ENCODE measurements at places on chromosomes 7 and 10. TPM values are rescaled to one million over a fixed set of nuclear protein-coding genes. Genes with fewer than 3 reads are reported as not detected.

OTUD1 gene
- 27.1 TPM for total RNA-seq

ELN gene
- total RNA-seq: 44.8 TPM

EFCAB10 gene
- total RNA-seq: 0.91 TPM

GPR141 gene
- 3.3 TPM for total RNA-seq

VWDE gene
- 1.5 TPM for total RNA-seq

ITIH5 gene
- 13.1 TPM for total RNA-seq

CUL1 gene
- total RNA-seq: 37.6 TPM

UBN2 gene
- total RNA-seq: 22.2 TPM

A1CF gene
- total RNA-seq: 3.7 TPM

- H3K36me3 ChIP-seq: no peaks in the 10 kb centered on the region
- H3K4me3 ChIP-seq: peak overlapping the region; percentile 62
- no peak overlapping the region for H3K27ac ChIP-seq
- peaks cover 13% of the 10 kb centered on the region for H3K4me1 ChIP-seq
Observed at GRCh38 chr10:22335173-22335933, 9.9 kb upstream of the SPAG6 start.

DNA sequence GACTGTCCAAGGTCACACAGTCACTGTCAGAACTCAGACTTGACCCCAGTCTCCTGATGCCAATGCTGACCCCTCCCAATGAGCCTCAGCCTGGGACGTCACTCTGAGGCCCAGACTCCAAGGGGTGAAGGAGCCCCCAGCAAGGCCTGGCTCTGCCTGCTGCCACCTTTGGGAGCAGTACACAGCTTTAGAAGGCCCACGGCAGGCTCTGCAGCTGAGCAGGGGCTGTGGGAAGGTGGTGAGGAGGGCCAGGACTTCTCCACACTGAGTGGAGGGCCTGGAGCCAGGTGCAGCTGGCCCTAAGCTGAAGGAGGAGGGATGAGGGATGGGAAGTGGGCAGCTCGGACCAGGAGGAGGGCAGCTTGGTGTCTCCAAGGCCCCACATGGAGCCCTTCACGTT, 23.9 kb upstream of the ZMIZ1 start:
- no peaks in the 10 kb centered on the region for H3K27me3 ChIP-seq
- no peak for DNase-seq
- H3K27ac ChIP-seq: no peak overlapping the region
- no peak overlapping the region for H3K4me3 ChIP-seq
- no peaks in the 10 kb centered on the region for H3K4me1 ChIP-seq
- H3K36me3 ChIP-seq: no peaks in the 10 kb centered on the region

GRCh38 chr7:19369182-19369581, 224.0 kb upstream of the FERD3L start:
- no peak overlapping the region for H3K4me3 ChIP-seq
- no peaks in the 10 kb centered on the region for H3K27me3 ChIP-seq
- H3K4me1 ChIP-seq: no peaks in the 10 kb centered on the region
- no peaks in the 10 kb centered on the region for H3K36me3 ChIP-seq
- H3K27ac ChIP-seq: no peak overlapping the region
- no peak for DNase-seq

DNA sequence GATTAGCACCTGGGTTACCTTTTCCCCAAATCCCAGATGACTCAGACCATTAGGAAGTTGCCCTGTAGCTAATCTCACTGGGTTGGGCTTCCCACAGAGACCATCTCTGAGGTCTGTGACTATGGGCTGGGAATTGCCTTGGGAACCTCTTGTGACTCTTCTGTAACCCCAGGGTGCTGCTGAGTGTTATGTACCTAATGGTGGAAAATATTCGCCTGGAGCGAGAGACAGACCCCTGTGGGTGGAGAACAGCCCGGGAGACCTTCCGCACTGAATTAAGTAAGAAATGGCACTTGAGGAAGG, 20.0 kb downstream of the STRIP2 start:
- DNase-seq: no peak
- no peaks in the 10 kb centered on the region for H3K4me1 ChIP-seq
- no peaks in the 10 kb centered on the region for H3K36me3 ChIP-seq
- no peak overlapping the region for H3K4me3 ChIP-seq
- H3K27me3 ChIP-seq: no peaks in the 10 kb centered on the region

DNA sequence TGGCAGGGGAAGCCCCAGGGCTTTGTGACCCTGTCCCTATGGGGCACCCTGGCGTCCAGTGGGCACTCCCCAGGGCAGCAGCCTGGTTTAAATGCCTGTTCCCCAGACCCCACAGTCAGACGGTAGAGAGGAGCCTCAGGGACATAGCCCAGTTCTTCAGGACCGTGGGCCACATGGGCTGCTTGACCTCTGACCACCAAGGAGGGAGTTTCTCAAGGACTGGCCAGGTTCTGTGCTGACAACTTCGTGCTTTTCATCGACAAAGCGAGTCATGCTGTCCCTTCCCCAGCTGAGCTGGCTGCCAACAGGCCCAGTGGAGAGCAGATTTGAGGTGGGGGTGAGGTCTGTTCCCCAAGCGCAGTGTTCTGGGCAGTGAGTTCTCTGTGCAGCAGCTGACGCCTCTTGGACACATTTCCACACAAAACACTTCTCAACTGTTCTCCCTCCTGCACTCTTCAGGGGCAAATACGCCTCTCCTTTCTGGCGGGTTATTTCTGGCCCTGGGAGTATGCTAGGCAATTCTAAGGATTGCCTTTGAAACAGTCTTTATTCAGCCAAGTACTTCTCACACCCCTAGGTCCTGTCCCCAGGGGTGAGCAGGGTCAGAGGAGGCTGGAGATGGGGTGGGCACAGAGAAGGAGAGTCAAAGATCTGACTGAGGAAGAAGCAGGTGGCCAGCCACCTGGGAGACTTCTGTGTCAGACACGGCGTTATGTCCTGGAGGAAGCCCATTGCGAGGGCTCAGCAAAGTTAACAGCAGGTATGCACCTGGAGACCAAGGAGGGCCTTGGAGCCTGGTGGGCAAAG, 57.3 kb upstream of the CAMK2B start:
- no peaks in the 10 kb centered on the region for H3K4me1 ChIP-seq
- no peak overlapping the region for H3K4me3 ChIP-seq
- no peak overlapping the region for H3K27ac ChIP-seq
- H3K27me3 ChIP-seq: no peaks in the 10 kb centered on the region
- H3K36me3 ChIP-seq: peaks cover under 1% of the 10 kb centered on the region

- no peaks in the 10 kb centered on the region for H3K4me1 ChIP-seq
- peak overlapping the region; percentile 17 for H3K4me3 ChIP-seq
- no peak overlapping the region for H3K27ac ChIP-seq
- H3K27me3 ChIP-seq: no peaks in the 10 kb centered on the region
- no peaks in the 10 kb centered on the region for H3K36me3 ChIP-seq
- peak; percentile 80 for DNase-seq
Observed at GRCh38 chr7:69967689-69968450, 369.6 kb downstream of the AUTS2 start.

GRCh38 chr7:134245253-134245652, 71.5 kb downstream of the SLC35B4 start:
- H3K27me3 ChIP-seq: no peaks in the 10 kb centered on the region
- H3K36me3 ChIP-seq: no peaks in the 10 kb centered on the region
- no peak for DNase-seq
- H3K4me3 ChIP-seq: no peak overlapping the region

- no peak for DNase-seq
- no peaks in the 10 kb centered on the region for H3K36me3 ChIP-seq
- H3K4me3 ChIP-seq: no peak overlapping the region
- no peak overlapping the region for H3K27ac ChIP-seq
- no peaks in the 10 kb centered on the region for H3K27me3 ChIP-seq
- H3K4me1 ChIP-seq: no peaks in the 10 kb centered on the region
Observed at GRCh38 chr10:27717224-27717623, 28.4 kb downstream of the MKX start.

DNA sequence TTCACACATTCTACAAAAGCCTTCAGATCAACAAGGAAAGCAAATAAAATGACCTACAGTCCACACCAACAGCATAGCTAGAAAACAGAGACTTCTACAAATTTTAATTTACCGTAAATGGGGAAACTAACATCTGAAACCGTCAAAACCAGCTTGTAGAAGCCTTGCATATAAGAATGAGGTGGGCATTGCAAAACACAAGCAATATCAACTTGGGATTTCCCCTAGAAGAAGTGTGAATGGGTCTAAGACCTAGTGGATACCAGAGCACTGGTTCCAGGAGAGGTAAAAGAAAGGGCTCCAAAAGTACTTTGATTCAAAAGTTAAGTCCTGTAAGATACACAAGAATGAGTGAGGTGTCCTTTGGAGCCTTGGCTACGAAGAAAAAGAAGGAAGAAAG, 18.7 kb downstream of the RTKN2 start:
- DNase-seq: no peak

DNA sequence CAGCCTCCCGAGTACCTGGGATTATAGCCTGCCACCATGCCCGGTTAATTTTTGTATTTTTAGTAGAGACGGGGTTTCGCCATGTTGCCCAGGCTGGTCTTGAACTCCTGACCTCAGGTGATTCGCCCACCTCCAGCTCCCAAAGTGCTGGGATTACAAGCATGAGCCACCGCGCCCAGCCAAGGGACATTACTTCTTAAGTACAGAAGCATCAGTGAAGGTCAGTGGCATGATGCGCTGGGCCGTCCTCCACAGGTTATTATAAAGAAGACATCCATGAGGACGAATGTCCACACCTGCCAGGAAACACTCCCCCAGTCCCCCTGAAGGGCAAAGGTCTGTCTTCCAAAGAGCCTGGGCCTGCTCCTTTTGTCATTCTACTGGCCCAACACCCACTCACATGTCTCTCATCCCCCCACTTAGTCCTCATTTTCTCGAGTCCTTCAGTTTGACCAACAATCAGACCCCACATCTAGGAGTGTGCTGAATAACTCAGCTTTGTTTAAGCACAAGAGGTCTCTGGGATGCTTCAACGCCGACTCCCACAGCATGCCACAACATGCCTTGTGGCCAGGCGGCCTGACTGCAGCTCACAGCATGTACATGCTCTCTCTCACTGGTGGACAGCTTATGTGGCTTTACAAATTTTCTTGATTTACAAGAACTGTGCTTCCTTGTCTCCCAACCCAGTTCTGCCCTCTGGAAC, 73.0 kb downstream of the CTBP2 start:
- H3K36me3 ChIP-seq: peaks cover 6% of the 10 kb centered on the region
- H3K4me3 ChIP-seq: no peak overlapping the region
- H3K4me1 ChIP-seq: peaks cover 3% of the 10 kb centered on the region
- no peak overlapping the region for H3K27ac ChIP-seq

GRCh38 chr10:43172645-43173044, 34.4 kb downstream of the CSGALNACT2 start:
- H3K4me3 ChIP-seq: no peak overlapping the region
- H3K27me3 ChIP-seq: no peaks in the 10 kb centered on the region
- no peak overlapping the region for H3K27ac ChIP-seq
- H3K4me1 ChIP-seq: no peaks in the 10 kb centered on the region
- H3K36me3 ChIP-seq: peaks cover 9% of the 10 kb centered on the region

GRCh38 chr10:84270708-84271107, 25.9 kb downstream of the RGR start:
- no peaks in the 10 kb centered on the region for H3K4me1 ChIP-seq
- H3K27ac ChIP-seq: no peak overlapping the region
- H3K36me3 ChIP-seq: no peaks in the 10 kb centered on the region
- no peaks in the 10 kb centered on the region for H3K27me3 ChIP-seq
- H3K4me3 ChIP-seq: no peak overlapping the region

- H3K36me3 ChIP-seq: no peaks in the 10 kb centered on the region
- H3K27ac ChIP-seq: no peak overlapping the region
- no peaks in the 10 kb centered on the region for H3K27me3 ChIP-seq
- DNase-seq: no peak
- no peaks in the 10 kb centered on the region for H3K4me1 ChIP-seq
Observed at GRCh38 chr10:52368725-52369124, 54.6 kb downstream of the DKK1 start.

DNA sequence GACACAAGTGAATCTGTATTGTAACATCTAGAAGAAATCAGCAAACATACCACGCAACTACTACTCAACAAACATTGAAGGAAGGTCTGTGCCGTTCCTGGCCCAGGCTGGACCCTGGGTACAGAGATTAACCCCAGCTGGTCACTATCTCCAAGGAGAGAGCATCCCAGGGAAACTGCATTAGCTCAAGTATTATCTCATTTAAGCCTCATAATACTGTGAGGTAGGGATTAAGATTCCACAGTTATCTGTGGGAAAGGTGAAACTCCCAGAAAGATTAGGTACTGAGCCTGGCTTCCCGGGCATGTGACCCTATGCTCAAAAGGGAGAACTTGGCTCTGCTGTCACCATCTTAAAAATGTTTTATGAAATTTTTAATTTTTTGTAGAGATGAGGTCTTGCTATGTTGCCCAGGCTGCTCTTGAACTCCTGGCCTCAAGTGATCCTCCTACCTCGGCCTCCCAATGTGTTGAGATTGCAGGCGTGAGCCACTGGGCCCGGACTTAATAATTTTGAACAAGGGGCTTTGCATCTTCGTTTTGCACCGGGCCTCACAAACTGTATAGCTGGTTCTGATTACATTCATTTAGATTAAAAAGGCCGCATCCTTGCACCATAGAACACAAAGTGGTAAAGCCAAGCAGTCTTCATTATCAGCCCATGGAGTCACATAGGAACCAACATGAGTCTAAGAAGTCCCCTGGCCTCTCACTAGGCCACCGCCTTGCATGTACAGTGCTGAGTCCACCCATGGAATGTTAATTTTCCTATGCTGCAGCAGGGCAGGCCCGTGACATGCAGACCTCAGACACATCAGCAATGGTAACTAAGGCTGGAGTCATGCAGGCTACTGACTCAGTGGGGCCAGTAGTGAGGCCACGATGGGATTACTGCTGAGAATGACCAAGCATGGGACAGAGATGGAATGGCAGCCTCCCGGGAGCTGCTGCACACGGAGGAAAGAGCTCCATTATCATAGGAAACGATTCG, 5.5 kb upstream of the CTBP2 start:
- no peak overlapping the region for H3K27ac ChIP-seq
- H3K4me3 ChIP-seq: no peak overlapping the region
- DNase-seq: no peak

GRCh38 chr7:44655341-44655740, 48.9 kb downstream of the OGDH start:
- DNase-seq: no peak
- no peaks in the 10 kb centered on the region for H3K27me3 ChIP-seq
- H3K4me3 ChIP-seq: no peak overlapping the region

- H3K27me3 ChIP-seq: peaks cover 16% of the 10 kb centered on the region
- no peak overlapping the region for H3K4me3 ChIP-seq
- no peaks in the 10 kb centered on the region for H3K4me1 ChIP-seq
- DNase-seq: no peak
- no peak overlapping the region for H3K27ac ChIP-seq
- H3K36me3 ChIP-seq: no peaks in the 10 kb centered on the region
Observed at GRCh38 chr10:93565446-93565845, 1.0 kb upstream of the FFAR4 start.
